Stimulated activated CD4-positive, alpha-beta T cell treated with anti-CD3 and anti-CD28 coated beads, Interleukin-1b, Interleukin-23, amount 100 ng/mL, for 48 hours (primary cell): ENCODE measurements at places on chromosomes 2 and 18.
A peak's percentile ranks its signal among the peaks of the same experiment; 100 is the strongest.

DNA sequence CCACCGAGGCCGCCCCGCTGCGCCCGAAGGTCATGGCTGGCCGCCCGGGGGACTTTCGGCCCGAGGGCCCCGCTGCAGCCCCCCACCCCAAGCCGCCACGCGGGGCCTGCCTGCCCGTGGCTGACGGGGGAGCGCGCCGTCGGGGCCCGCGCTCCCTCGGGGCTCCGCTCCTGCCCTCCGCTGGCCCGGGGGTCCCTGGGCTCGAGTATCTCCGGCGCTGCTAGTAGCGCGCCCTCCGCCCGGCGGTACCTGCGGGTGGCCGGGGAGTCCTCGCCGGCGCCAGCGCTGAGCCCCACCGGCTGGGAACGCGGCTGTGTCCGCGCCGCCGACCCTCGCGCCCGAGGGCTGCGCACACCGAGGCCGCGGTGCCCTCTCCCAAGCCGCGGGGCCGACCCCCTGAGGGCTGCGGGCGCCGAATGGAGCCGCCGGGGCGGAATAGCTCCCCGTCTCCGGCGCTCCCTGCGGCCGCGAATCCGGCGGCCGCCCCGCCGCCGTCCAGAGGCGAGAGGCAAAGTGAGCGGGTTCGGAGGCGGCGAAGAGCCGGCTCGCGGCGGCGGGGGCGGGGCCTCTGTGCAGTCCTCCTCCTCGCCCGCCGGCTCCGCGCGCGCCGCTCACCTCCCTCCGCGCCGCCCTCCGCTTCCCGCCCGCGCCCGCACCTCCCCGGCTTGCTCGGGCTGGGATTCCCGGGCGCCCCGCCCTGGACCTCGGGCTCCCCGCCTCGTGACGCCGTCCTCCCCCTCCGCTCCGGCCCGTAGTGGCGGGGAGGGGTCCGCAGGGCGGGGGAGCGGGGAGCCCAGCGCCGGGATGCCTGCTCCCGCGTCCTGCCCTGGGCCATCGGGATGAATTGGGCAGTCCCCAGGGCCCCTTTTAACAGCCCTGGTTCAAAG, at the start of gene KCNG3:
TSS of gene KCNG3 (minus strand) at position 515 of the 887 bp plus-strand sequence. CDS start at position 34, 481 bp downstream.
- DNase-seq = peak; percentile 58

DNA sequence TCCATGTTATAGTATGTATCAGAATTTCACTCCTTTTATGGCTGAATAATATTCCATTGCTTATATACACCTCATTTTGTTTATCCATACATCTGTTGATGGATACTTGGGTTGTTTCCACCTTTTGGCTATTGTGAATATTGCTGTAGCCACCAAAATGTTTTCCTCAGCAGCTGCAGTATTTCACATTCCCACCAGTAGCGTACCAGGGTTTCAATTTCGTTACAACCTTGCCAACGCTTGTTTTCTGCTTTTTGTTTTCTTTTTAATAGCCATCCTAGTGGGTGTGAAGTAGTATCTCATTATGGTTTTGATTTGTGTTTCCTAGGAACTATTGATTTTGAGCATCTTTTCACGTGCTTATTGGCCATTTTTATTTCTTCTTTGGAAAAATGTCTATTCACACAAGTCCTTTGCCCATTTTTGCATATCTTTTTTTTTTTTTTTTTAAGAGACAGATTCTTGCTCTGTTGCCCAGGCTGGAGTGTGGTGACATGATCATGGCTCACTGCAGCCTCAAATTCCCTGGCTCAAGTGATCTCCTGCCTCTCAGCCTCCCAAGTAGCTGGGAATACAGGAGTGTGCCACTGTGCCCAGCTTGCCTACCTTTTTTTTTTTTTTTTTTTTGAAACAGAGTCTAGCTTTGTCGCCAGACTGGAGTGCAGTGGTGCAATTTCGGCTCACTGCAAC, 14.2 kb downstream of the UBXN2A start:
- no peak for DNase-seq

DNA sequence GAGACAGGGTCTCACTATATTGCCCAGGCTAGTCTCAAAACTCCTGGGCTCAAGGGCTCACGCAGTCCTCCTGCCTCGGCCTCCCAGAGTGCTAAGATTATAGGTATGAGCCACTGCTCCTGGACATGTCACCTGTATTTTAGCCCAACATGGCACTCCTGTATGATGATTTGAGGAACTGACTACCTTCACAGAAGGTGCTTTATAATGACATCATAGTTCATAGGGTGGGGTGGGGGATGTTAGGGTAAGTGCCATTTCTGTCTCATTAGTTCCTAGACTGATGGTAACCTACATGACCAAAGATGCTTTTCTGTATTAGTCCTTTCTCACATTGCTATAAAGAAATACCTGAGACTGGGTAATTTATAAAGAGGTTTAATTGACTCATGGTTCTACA, 109.7 kb downstream of the MAP4K4 start:
- no peak for DNase-seq

- no peak for DNase-seq
Measured at GRCh38 chr2:74278176-74278575, 65.0 kb downstream of the SLC4A5 start.

- peak; percentile 12 for DNase-seq
Measured at GRCh38 chr2:217934321-217935131, 68.3 kb downstream of the TNS1 start.

DNA sequence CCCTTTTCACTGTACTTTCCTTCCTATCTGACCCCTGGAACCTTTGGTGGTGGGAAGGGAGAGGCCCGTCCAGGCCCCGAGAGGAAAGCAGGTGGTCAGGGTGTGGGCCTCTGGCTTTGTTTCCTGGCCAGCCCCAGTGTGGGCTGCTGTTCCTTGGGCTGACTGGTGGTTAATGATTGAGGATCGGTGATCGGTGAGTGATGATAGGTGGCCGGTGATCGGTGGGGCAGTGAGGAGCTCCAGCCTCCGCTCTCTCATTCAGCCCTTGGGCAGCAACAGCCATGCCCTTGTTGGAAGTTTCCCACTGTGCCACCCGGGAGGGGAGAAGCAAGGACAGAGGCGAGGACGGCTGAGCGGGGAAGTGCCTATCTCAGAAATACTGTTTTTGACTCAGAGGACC, 7.3 kb downstream of the ACKR3 start:
- no peak for DNase-seq

DNA sequence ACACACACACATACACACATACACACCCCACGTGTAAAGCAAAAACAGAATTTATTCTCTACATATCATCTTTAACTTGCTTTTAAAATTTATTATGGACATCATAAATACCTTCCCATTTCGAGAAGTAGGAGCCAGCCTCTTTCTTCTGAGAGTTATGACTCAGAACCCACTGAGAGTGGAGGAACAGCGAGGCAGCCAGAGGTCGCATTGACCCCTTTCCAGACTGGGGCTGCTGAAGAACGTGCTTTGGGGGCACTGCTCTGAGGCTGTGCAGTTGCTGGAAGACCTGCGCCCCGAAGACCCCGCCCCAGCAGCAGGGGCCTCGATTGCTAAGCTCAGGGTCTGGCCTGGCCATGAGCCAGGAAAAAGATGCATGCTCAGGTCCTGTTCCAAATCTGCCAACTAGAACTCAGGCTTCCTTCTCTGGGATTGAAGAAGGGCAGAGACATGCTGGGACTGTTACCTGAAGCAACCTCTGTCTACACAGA, 133.8 kb upstream of the TWIST2 start:
- DNase-seq = no peak

DNA sequence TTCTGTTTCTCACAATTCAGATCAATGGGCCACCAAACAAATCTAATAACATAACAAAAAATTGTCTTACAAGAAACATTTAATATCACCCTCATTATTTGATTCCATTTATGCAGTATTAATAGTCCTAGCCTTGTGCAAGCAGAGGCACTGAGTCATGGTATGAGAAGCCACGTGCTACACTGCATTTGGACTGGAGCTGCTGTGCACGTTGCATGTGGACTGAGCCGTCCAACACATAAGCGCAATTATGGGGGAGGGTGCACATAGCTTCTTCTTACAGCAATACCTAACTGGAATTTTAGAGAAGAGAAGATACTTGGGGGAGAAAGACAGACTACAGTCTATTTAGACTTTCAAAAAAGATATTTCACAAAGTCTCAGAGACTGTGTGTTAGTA, 329.6 kb upstream of the ID2 start:
- no peak for DNase-seq

GRCh38 chr2:157231476-157231875, 26.0 kb upstream of the GALNT5 start:
- DNase-seq = no peak

GRCh38 chr18:7577706-7578105, 10.6 kb downstream of the PTPRM start:
- no peak for DNase-seq

DNA sequence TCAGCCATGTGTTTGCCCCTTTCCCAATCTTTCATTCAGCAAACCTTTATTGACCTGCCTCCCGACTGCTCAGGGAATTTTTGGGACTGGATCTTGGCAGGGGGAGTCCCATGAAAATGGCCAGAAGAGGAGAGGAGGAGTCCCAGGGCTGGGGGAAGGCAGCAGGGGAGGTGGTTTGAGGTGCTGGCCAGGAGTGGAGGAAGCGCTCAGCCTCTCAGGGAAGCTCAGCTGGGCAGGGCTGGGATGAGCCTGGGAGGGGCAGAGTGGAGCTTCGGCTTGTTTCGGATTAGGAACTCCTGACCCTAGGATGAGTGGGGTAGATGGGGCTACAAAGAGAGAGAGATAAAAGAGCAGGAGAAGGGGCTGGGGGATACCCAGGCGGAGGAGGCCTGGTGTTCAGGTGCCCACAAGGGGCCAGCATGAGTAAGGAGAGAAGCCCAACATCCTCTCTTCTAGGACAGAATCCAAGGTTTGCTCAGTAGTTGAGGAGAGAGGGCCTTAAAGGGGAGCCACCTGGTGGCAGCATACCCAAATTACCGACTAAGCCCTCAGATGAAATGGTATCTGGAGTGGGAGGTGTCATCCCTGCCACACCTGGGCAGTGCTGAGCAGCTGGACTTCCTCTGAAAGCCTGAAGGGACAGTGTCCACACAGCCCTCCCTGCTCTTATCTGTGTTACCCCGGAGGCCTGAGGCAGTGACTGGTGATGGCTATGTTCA, 91.1 kb downstream of the INHBB start:
- peak; percentile 16 for DNase-seq

- DNase-seq = no peak
Measured at GRCh38 chr18:35938158-35938557, 34.3 kb upstream of the RMP24 start.

- DNase-seq = peak; percentile 83
Measured at GRCh38 chr2:113240915-113241911, 37.5 kb downstream of the PAX8 start.

- no peak for DNase-seq
Measured at GRCh38 chr2:159515441-159515840, 100.9 kb downstream of the BAZ2B start.

GRCh38 chr2:179861416-179862067, at the start of gene ZNF385B:
TSS of gene ZNF385B (minus strand) at chr2:179861612.
- DNase-seq = no peak

- no peak for DNase-seq
Measured at GRCh38 chr2:219620546-219620945, 6.9 kb upstream of the SLC4A3 start.

- no peak for DNase-seq
Measured at GRCh38 chr2:145910416-145910815, 1390.5 kb upstream of the ZEB2 start.

DNA sequence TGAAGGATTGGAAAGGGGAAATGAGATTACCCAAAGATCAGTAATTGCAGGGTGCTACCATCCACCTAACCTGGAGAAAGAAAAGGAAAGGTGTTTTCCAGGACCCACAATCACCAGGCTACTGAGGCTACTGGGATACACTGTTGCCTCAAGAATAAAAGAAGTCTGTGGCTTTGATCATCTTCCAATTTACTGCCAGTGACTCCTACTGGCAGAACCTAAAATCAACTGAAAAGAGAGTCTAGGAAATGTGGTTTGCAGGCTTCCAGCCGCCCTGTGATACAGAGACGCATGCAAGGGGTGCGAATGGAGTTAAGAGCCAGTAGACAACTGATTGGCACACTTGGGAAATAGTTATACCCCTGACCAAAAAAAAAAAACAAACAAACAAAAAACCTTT, 16.6 kb upstream of the TTL start:
- DNase-seq = no peak
